ENCODE measurements at places on chromosomes 6 and 20. TPM values are rescaled to one million over a fixed set of nuclear protein-coding genes. Genes with fewer than 3 reads are reported as not detected.

FBXO30 gene
- 2.4 TPM for polyA plus RNA-seq

SLC44A4 gene
- 0.26 TPM for polyA plus RNA-seq

DNA sequence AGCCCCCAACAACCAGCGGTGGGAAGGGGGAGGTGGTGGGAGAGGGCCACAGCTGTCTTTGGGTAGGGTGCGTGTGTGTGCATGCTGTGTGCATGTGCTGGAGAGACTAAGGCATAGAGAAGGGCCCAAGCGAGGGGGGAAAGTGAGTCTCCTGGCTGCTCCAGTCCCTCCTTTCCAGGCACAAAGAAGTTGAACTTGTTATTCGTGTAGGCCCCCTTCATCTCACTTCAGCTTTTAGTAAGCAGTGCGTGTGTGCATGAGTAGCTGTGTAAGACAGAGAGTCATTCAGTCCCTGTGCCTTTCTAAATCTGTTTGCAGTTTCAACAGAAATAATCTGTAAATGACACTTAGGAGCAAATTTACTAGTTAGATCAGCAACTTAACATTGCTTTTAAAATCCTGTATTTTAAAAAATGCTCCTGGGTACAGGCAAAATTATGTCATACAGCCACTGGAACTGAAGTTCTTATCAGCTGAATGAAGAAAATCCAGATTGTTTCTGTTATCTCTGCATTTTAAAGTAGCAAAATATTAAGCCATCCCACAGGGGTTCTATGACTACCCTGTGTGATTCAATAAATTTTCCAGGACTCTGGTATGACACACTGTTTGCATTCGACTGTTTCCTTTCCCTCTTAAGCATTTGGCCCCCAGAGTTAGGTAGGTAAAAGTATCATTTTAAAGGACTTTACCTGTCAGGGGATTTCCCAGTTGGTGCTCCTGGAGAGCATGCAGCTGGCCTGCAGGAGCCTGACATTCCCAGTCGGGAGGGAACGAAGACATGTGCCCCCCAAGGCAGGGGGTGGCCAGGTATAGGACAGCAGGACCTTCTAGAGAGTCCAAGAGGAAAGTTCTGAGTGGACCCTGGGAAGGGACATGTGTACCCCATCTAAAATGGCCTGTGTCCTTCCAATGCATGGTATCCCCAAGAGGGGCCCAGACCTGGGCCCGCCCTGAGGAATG is 39.0 kb downstream of the MTRES1 start:
- DNase-seq = no peak

HSPA12B gene
- polyA plus RNA-seq = 0.46 TPM

VTA1 gene
- polyA plus RNA-seq = 60.1 TPM

DNA sequence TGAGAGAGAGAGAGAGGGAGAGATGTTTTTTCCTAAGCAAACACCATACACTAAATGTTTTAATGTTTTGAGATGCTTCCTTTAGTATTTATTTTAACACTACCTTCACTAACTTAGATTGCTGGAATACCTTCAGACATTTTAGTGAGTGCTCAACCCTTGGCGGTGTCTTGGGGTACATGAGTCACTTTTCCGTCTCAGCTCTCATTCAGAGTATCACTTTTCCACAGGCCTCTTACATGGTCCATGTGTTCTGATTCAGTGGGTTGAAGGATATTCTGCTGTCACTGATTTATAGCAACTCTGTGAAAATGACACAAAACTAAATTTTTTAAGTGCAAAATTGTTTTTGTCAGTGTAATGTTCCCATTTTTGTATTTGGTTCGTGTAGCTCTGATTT is 217.9 kb downstream of the CLVS2 start:
- no peak for DNase-seq

DNA sequence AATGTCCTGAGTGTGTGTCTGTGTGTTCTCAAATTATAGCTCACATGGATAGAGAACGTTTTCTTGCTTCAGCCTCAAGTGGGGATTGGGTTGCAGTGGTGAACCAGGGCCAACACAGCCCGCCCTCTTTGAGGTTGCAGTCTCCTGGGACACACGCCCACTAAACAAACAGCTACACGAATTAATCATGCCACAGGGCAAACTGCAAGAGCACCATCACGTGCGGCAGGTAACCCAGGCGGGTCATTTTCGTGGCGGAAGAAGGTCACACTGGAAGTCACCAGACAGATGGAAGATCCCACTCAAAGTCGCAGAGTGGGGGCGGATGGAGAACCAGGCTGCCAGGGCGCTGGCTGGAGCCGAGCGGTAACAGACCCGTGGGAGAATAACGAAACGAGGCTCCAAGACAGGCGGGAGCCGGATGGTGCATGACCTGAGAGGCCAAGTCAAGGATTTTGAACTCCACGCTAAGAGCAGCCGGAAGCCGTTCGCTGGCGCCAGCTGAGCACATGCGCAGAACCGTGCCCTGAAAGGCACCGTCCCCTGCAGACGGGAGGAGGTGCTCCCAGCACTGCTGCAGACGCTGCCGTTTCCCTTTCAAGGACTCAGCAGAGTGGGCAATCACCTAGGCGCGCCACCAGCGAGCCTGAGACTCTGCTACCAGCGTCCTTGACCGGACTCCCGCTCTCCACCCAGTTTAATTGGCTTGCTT is 10.7 kb downstream of the DLL1 start:
- DNase-seq = peak; percentile 72

DNA sequence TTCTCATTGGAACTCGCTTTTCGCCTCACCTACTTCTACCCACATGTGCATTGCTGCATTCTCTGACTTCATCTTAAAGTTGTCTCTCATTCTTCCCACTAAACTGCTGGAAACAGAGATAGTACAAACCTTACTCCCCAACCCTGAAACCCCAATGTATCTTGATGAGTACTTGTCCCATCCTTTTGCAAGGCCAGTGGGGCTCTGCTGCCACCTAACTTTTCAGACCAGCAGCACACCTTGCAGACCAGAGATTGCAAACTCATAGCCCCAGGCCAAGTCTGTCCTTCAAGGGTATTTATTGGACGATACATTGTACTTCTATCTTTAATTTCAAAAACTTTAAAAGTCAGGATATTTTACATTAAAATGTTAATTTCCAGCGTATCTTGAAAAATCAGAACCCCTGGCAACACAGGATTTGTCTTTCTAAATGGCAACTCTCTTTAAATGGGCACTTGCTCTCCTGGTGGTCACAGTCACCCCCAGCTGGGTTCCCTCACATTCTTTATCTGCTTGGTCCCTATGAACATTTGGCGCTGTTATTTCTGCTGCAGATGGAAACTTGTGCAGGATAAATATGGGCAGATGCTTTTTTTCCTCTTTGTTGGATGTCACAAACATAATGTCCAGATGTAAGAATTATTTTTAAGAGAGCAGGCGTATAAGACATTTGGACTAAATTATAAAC is 83.9 kb downstream of the SOD2 start:
- DNase-seq = no peak

DNA sequence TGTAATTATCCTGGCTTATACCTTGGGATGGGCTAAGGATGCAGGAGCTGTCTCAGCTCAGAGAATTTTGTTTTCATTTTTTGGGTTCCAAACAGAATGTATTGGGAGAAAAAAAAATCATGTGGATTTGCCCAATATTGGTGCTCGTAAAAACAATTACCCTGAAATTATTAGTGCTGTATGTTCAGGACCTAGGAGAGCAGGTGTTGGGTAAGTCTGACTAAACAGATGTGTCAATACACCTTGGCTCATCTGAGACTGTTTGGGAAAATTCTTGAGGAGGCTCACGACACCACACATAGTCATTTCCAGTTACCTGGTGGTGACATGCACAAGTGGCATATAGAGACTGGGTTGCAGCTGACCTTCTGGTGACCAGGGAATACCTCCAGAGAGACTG is 802.1 kb upstream of the FLRT3 start:
- DNase-seq = no peak

DNA sequence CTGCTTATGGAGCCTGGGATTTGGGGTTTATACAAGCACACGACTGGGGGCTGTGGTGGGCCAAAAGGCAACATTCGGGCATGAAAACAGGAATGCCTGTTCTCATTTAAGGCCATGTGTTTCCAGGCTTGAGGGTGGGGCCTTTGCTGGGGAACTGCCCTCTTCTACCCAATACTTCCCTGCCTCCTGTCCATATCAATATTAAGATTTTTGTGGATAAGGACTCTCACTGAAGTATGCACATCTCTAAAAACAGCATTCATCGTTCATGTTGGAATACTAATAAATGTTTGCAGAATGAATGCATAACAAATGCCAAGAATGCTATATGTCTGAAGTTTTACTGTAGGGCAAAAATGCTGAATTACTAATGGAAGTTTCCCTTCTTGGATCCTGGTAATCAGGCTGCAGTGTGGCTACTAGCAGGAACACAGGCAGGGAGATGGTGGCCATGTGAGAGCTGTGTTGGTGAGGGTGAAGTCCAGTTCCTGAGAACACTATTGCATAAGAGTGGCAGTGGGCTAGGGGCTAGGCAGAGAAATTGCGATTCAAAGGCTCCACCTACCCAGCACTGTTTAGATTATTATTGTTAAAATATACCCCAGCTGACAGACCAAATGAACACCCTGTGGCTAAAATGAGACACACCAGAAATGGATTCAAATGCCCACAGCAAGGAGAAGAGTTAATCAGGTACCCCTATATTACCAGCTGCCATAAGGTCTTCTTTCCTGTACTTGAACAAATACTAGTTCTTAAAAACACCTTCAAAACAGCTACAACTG is 644.3 kb downstream of the EPM2A start:
- DNase-seq = no peak

FAM217A gene
- not detected for polyA plus RNA-seq

DNA sequence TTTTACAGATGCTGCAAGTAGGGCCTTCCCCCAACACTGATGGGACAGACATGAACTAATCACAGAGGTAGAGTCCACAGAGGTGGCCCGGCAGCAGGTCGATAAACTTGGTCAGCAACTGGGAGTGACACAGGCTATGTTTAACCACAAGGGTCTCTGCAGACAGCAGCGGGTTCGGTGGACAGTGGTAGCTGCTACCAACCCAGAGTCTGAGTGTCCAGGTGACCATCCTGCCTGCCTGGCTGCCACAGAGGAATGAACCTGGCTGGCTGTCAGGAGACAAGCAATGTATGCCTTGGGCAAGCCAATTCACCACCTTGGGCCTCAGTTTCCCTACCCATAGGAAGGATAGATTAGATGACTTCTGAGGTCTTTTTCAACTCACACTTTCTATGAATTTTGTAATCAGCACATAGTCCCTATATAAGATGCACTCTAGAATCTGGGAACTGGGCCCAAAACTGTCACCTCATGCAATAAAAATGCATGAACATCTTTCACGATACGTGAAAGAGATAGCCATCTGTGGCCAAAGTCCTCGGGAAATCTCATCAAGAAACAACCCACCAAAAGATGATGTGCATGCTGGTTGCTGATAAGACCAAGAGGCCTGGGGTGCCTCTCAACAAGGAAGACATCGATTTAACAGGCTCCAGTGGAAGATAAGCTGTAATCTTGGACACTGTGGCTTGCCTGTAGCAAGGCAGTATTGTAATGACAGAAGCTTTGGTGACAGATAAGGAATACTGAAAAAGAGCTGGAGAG is 30.5 kb downstream of the MDGA1 start:
- DNase-seq = no peak

DNA sequence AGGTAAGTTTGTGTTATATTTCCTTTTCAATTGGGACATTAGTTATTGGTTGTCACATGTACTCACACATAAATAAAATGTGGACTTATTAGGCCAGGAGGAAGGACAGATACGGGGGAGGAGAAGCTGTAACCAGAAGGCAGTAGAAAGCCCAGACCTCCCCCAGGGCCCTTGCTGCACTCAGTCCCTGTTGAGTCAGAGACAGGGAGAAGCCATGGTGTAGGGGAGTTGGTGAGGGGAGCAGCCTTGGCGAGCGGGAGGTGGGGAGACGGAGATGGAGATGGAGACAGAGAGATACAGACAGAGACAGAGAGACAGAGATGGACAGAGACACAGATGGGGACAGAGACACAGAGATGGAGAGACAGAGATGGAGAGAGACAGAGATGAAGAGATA is 263.2 kb downstream of the DLL1 start:
- DNase-seq = no peak

GRCh38 chr20:58577871-58578598 is 62.8 kb upstream of the APCDD1L start:
- no peak for DNase-seq

GRCh38 chr20:44478206-44478605 is 2.5 kb downstream of the TTPAL start:
- DNase-seq = no peak

GRCh38 chr20:37366743-37367142 is 20.8 kb downstream of the SRC start:
- DNase-seq = no peak

DNA sequence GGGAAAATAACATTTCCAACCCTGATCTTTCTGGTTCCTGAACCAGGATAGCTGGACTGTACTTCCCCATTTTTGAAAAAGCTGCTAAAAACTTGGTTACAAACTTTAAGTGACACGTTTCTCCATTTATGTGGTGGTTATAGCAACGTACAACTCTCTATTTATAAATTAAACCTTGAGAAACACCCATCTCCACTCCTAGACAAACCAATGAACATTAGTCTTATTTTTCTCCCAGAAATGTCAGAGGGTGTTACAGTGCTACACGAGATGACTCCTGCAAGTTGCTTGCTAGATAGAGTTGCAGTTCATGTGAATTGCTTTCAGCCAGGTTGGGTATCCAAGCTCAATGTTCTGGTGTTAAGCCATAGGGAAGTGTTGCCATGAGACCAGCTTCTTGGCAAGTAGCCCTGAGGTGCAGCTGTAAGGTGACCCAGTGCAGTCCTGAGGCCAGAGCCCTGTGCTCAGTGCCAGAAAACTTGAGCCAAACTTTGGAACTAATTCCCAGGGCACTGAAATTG is 51.3 kb upstream of the REV3L start:
- DNase-seq = no peak

LAMP5 gene
- polyA plus RNA-seq = 4.8 TPM

ZNF292 gene
- 3.2 TPM for polyA plus RNA-seq

OXT gene
- polyA plus RNA-seq = not detected

RPRD1B gene
- 13.3 TPM for polyA plus RNA-seq

GRCh38 chr6:125787791-125788190 is 3.0 kb upstream of the NCOA7 start:
- no peak for DNase-seq

- no peak for DNase-seq
These were observed 26.5 kb downstream of the COL11A2 start for GRCh38 chr6:33165581-33166258.

NT5E gene
- 443 TPM for polyA plus RNA-seq

- no peak for DNase-seq
These were observed 8.2 kb downstream of the SPDEF start for GRCh38 chr6:34547701-34548644.

FERMT1 gene
- 0.93 TPM for polyA plus RNA-seq

SSTR4 gene
- polyA plus RNA-seq = not detected

DNA sequence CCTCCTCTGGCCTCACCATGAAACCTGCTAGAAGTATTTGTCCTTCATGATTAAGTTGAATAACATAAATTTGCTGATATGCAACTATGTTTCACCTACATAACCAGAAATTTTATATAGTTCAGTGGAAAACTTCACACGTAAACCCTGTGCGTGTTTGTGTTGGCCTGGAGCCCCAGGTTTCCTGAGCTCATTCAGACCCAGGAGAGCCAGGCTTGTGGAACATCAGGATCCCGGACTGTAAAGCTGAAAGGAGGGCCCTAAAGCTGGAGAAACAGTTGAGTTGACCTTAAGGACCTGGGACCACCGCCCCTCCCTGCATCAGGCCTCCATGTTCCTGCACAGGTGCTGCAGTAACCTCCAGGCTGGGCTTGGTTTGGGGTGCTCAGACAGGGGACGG is 3.1 kb upstream of the SPATS1 start:
- DNase-seq = no peak

CHRNA4 gene
- not detected for polyA plus RNA-seq

- peak; percentile 29 for DNase-seq
These were observed 3.0 kb downstream of the DEFB115 start for GRCh38 chr20:31260326-31260932.

- DNase-seq = no peak
These were observed 180.4 kb downstream of the ZDHHC14 start for GRCh38 chr6:157561414-157561790.
